ENCODE measurements at places on chromosomes 11 and 22.

DNA sequence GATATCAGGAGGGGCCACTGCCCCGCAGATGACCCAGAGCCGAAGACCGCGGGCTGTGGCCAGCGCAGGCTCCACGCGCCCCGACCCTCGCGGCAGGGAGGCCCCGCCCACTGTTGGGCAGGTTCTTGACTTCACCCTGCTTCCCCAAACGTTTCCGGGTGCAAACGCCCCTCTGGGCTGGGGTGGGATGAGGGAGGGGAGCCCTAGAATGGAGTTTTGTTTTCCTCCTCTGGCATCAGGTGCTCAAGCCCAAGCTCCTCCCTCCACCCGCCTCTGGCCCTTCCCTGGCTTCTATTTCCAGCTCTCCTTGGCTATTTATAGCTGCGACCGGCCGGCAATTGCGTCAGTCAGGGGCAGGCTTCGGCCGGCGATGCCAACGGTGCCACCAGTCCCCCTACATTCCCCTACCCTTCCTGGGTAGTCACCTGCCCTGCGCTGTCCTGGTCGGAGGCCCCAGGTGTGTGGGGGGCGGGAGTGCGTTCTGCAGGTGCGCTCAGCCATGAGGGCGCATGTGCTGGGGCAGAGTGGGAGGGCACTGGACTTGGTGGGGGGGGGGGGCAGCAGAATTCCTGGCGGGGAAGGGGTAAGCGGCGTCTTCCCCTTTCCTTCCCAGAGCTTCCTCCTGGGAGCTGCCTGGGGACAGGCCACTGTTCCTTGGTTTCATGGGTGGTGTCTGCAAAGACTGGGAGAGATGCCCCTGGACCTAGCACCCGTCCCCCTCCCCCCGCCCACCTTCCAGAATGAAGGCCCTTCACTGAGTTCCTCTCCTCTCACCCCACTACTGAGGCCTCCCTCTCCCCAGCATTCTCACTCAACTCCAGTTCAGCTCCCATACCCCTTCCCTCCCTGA is 23.6 kb downstream of the DUSP8 start:
- DNase-seq = peak; percentile 40

DNA sequence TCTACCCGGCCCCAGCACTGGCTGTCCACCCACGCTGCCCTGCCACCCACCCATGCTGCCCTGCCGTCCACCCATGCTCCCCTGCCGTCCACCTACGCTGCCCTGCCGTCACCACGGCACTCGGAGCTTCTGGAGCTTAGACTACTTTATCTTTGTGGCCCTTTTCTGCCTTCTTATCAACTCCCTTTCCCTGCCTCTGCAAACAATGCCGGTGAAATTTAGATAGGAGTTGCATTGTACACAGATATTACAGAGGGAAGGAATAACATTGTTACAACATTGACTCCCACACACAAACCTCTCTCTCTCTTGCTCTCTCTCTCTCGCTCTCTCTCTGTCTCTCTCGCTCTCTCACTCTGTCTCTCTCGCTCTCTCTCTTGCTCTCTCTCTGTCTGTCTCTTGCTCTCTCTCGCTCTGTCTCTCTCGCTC is 33.7 kb upstream of the BRSK2 start:
- peak; percentile 13 for DNase-seq

DNA sequence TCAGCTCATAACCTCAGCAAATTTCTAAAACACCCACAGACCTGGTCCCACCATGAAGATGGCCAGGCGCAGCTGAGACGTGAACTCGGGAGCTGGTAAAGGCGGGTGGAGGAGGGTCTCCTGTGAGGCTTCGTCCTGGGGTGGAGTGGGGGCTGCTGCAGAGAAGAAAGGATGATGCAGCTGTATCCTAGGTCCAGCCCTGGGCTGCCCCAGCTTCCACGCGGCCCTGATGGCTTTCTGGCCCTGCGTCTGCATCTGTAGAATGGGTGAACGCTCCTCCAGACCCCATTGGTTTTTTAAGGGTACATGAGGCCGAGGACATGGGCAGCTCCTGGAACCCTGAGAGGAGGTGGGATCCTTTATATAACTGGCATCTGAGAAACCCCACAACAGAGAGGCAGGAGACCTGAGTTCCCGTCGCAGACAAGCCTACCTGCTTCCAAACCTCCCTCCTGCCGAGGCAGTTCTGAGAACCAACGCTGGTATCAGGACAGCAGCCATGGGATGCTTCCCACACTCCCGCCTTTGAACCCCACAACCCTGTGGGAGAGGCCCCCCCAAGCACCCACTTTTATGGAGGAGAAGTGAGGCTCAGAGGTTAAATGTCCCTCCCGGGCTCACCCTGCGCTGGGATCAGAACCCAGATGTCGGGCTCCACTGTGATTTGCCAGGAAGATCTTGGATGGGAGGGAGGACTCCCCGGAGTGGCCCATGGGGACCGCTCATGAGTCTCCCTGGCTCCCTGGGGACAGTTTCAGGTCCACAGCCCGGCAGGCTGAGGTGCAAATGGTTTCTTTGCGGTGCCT is 55.2 kb upstream of the FGF3 start:
- no peak for DNase-seq

GRCh38 chr22:41324821-41325528 is 23.6 kb downstream of the ZC3H7B start:
- no peak for DNase-seq

DNA sequence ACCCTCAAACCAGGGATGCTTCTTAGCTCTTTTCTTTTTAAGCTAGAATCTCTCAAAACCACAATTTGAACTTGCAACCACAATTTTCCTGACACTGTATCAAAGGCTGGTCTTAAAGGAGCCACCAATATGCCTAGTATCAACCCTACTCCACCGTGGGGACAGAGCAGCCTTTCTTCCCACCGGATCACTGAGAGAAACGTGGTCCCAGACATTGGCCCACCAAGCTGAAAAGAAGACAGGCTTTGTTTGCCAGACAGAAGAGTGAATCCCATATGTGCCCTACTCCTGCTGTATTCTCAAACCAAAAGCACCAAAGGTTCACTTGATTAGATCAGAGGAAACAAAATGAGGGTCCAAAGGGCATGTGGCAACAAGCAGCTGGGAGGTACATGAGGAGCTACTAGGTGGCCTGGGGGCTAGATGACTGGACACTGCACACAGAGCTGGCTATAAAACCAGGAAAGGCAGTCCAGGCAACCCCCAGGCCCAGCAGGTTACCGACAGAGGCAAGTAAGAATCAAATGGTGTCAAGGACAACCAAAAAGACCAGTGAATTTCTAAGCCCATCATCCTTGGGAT is 3.6 kb upstream of the VWCE start:
- DNase-seq = no peak

DNA sequence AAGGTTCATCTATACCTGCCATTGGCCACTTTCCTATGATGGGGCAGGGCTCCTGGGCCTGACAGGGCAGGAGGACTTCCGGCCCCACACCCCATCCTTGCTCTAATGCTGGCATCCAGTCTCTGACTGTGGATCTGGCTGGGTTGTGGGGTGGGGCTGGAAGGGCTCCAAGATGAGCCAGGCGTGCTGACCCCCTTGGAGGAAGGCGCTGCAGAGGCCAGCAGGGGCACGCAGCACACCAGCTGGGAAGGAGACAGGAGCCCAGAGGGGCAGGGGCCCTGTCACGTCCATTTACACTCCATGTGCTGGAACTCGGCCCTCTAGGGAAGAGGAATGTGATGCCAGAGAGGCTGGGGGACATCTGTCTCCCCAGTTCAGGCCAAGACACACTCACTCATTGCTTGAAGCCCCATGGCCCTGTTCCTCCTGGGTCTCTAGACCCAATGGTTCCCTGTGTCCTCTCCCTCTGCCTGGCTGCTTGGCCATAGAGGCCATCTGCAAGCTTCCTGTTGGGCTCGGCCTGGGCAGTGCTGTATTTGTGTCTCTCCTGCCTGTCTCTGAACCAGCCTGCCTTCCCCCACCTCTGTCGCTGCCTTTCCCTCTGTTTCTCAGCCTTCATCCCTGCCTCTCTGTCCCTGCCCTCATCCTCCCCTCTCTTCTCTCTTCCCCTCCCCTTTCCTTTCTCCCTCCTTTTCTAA is 67.5 kb upstream of the NECTIN1 start:
- DNase-seq = no peak

DNA sequence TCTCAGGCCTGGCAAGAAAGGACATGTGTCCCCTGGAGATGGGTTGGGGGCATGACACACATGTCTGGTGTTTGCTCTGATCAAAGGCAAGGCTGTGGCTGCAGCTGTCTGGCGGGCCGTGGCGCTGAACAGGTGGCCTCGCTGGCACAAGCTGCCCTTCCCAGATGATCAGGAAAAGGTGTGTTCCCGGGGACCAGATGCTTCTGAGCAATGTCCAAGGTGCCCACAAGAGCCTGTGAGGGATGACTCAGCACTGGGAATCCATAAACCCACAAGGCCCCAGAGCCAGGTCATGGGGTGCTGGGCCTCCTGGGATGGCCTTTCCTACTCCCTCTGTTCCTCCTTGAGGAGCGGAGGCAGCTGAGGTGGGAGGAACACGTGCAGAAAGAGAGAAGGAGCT is 9.7 kb upstream of the LRP5 start:
- peak; percentile 58 for DNase-seq

DNA sequence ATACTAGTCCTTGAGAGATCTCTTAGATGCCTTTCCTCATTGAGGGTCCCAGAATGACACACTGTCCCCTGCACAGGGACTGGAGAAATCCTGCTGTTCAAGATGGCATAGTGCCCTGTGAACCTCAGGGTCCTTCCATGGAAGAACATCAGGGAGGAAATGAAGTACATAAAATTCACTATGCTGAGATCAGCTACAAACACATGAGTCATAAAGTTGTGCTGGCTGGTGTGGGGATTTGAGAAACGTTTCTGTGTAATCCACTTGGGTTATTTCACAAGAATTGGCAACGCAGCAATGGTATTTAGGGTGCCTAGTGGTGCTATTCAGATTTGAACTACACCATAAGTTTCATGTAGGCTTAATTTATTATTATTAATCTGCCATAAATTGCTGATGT is 174.4 kb downstream of the MAML2 start:
- DNase-seq = peak; percentile 96

DNA sequence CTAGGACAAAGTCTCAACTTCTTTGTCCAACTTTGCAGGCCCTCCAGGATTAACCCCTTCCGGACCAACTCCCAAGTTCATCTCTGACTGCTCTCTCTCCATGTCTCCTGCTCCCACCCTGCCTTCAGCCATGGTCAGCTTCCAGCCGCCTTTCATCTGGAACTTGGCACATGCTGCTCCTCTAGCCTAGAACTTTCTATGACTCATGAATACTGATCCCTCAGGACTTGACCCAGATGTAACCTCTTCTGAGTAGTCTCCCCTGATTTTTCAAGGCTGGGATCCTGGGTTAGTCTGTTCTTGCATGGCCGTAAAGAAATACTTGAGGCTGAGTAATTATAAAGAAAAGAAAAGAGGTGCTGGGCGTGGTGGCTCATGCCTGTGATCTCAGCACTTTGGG is 5.2 kb upstream of the SLC15A3 start:
- no peak for DNase-seq

GRCh38 chr22:40348025-40348658 is 1.8 kb downstream of the ADSL start:
- DNase-seq = peak; percentile 69

- no peak for DNase-seq
Measured at GRCh38 chr11:63711838-63712237, 30.5 kb downstream of the RTN3 start.

DNA sequence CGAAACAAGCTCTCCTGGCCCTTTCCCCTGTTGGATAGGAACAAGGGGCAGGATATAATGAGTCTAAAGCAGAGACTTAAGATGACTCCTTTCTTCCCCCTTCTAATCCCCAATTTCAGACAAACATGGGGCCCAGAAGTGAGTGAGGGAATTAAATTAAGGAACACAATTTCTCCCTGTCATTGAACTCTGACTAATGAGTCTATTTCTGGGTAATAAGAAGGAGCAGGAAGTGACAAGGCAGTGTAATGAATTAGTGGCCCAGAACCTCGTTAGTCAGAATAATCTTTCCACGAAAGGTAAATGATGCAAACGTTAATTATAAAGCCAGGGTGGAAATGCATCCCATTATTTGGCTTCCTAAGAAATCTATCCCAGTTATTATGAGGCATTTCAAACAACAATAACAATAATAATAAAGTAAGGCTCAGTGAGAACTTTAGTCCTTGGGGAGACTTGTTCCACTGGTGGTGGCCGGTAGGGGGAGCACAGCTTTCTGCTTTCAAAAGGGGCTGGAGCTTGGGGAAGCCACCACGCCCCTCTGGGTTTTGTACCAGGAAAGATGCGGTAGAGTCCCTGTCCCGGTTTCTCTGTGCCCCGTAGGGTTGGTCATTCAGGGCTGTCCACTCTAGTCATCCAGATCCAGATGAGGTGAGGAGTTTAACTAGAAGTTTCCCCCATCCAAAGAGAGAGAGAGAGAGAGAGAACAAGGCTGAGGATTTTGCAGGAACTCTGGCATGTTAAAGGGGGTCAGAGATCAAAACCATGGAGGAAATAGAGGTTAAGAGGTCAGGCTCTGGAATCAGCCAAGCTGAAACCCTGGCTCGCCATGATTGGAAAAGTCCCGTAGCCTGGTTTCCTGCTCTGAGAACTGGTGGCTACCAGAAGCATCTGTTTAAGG is 298.3 kb downstream of the NTM start:
- DNase-seq = peak; percentile 31

DNA sequence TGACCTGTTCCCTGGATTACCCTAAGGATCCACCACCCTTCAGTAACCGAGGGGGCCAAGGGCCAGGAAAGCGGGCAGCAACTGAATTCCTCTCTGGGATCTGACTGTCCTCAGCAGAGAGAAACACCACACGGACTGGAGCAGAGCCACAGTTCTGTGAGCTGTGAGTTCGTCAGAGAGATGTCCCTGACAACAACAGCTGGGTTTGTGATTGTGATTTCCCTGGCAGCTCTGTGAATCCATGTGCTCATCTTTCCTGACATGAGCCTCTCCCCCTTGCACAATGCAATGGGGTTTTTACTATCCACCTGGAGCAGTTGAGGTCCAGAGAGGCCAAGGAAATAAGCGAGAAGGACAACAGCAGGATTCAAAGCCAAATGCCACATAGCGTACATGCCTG is 69.4 kb upstream of the AMPD3 start:
- DNase-seq = peak; percentile 95

DNA sequence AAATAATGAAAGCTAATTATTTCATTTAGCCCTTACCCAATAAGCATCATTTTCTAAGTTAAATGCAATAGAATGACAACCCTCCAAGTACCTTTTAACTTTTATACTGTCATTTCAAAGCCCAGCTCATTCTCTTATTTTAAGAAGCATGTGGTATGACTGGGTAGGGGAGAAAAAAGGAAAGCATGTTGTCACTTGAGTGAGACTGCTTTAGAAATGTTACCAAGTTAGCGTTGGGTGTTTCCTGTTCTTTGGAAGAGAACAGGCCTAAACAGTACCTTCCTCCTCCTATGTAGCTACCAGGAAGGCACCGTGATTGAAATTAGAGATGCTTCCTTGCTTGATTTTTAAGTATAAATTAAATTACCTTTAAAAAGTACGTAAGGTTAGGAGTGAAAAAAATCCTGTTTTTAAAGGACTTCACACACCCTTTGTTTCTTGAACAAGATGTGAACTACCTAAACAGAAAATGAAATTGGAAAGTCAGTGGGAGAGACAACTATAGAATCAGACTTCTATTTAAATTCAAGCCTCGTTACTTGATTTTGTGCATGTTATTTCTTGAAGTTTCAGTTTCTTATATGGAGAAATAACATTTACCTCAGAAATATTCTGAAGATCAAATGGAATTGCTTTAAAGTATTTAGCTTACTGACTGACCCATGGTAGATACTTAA is 741 bp upstream of the CNTF start:
- no peak for DNase-seq
